Foreskin keratinocyte (primary cell): ENCODE measurements at places on chromosomes 3 and 15.

GRCh38 chr15:91885714-91886270, 32.3 kb downstream of the SLCO3A1 start:
- no peak for DNase-seq

GRCh38 chr15:51917493-51917892, 54.1 kb downstream of the LEO1 start:
- DNase-seq: peak; percentile 30

DNA sequence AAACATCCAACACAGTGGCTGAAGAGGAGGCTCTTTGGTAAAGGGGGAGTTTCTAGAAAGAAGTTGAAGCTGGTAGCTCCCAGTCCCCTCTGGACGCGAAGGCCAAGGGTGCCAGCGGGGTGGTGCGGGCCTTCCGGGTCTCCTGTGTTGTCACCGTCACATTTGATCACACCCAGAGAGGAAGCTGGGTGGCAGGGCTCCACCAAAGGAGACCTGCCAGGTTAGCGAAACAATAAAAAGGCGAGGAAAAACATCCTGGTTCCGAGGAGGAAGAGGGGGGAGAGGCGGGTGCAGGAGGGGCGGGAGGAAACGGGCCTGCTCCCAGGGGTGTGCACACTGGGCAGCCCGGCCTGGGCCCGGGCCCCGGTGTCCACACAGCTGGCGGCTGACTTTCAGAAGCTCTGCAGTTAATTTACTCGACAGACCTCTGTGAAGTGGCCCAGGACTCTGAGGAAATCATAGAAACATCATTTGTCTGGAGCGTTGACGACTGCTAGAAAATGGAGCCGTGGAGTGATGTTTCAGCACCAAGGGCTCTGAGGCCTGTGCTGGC, 12.1 kb downstream of the HEG1 start:
- no peak for DNase-seq

DNA sequence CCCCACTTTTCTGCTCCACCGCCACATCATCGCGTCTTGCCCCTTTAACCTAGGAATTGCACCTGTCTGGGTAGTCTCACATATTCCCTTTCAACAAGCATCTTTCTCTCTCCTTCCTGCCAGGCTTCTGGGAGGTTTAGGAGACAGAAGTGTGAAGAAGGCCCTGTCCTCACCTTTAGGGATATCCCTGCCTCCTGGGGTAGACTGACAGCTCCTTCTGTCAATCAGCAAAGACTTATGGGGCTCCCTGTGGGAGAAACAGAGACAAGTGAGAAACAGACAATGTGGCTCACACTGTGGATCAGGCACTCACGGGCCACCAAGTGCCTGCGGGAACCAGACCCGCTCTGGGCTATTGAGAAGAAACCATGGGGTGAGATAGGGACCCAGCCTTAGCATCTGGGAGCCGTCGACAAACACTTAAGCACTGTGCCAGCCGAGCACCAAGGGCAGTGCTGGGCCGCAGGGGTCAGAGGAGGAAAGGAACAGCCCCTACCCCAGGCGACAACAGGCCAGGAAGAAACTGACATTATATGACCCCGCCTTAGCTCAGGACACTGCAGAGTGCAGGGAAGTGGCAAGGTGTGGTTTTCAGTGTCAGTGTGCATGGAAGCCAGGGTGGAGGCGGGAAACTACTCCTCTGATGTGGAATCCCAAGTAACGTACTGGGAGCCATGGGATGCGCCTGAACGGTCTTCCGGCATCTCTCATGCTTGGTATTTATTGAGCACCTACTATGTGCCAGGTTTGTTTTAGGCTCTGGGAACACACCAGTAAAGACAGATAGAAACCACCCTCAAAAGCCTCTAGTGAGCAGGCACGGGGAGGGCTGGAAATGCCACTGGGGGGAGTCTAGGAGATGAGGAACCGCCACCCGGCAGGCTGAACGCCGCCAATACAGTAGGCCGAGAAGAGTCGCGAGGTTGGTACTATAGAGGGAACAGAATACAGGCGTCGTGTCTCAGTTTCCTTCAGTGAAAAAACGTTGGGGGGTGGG, 1.8 kb downstream of the EFCC1 start:
- DNase-seq: no peak

- DNase-seq: no peak
Observed at GRCh38 chr15:42919308-42919707, 1.3 kb downstream of the TTBK2 start.

DNA sequence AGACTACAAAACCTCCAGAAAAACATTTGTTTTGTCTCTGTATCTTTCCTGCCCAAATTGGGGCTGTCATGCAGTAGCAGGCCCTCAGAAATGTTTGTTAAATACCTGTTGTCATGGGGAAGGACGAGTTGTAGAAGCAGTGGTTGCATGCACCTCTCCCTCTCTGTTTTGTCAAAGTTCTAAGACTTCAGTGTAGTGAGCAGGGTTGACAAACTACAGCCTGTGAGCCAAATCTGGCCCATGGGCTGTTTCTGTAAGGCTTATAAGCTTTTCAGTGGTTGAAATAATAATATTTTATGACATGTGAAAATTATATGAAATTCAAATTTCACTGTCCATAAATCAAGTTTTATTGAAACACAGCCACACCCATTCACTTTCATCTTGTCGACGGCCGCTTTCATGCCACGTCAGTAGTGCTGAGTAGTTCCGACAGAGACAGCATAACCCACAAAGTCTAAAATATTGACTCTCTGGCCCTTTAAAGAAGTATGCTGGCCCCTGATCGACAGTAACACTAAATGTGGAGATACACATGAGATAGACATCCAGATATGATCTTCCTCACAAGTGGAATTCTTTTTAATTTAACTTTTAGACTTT, 102.9 kb downstream of the PDZRN3 start:
- DNase-seq: no peak

DNA sequence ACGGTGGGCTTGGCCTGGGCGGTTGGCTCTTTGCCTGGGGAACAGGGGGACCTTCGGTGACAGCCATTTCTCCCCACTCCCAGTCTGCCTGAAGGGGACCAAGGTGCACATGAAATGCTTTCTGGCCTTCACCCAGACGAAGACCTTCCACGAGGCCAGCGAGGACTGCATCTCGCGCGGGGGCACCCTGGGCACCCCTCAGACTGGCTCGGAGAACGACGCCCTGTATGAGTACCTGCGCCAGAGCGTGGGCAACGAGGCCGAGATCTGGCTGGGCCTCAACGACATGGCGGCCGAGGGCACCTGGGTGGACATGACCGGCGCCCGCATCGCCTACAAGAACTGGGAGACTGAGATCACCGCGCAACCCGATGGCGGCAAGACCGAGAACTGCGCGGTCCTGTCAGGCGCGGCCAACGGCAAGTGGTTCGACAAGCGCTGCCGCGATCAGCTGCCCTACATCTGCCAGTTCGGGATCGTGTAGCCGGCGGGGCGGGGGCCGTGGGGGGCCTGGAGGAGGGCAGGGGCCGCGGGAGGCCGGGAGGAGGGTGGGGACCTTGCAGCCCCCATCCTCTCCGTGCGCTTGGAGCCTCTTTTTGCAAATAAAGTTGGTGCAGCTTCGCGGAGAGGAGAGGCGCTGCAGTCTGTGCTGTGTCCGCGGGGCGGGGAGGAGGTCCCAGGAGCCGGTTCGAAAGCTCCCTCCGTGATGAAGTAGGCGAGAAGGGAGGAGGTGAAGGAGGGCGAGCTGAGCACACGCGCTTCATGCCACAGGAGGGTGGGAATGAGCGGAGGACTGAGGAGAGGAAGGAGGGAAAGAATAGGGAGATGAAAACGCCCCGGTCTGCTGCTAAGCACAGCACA, 9.6 kb downstream of the CLEC3B start:
- no peak for DNase-seq

DNA sequence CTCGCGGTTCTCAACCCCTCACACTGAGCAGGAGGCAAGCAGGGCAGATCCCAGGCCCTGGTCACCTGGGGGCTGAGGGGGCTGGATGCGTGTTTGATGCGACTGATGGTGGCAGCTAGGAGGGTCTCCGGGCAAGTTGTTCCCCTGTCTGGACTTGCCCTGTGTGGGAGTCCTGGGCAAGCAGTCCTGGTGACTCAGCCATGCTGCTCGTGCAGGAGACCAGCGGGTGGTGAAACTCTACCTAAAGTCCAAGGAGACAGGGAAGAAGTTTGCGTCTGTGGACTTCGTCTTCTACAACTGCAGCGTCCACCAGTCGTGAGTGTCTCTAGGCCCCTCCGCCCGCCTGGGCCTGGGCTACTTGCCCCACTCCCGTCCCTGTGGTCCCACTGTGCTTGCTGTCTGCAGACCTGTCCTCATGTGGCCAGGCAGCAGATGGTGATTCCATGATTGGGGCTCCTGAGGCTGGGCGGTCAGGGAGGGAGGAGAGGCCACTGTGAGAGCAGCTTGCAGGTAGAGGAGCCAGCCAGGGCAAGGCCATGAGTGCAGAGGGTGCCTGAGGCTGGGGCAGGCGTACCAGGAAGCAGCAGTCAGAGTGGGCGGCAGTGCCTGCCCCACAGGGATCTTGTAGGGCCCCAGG, 23.1 kb downstream of the PLXNA1 start:
- DNase-seq: peak; percentile 73

DNA sequence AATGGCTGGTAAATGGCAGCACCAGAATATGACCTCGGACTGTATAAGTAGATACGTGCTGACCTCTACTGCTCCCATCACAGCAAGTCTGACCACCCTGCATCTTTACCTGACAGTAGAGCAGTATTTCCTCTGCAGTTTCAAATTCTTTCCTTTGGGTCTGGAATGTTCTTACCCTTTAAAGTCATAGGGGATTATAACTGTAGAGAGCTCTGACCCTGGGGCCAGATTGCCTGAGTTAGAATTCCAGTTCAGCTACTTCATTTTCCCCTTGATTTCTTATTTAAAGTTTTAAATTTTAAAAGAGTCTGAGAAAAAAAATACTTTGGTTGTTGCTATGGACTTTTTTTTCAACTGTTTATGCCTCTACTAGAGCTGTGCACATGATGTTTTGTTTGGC, 237.7 kb downstream of the NR1D2 start:
- no peak for DNase-seq
